ENCODE measurements at places on chromosomes 13 and 19.
A peak's percentile ranks its signal among the peaks of the same experiment; 100 is the strongest.

- DNase-seq, result no peak
Observed at GRCh38 chr19:12802267-12803106, 618 bp downstream of the THSD8 start.

GRCh38 chr13:107421951-107422350, 793.4 kb downstream of the LIG4 start:
- DNase-seq, result no peak

DNA sequence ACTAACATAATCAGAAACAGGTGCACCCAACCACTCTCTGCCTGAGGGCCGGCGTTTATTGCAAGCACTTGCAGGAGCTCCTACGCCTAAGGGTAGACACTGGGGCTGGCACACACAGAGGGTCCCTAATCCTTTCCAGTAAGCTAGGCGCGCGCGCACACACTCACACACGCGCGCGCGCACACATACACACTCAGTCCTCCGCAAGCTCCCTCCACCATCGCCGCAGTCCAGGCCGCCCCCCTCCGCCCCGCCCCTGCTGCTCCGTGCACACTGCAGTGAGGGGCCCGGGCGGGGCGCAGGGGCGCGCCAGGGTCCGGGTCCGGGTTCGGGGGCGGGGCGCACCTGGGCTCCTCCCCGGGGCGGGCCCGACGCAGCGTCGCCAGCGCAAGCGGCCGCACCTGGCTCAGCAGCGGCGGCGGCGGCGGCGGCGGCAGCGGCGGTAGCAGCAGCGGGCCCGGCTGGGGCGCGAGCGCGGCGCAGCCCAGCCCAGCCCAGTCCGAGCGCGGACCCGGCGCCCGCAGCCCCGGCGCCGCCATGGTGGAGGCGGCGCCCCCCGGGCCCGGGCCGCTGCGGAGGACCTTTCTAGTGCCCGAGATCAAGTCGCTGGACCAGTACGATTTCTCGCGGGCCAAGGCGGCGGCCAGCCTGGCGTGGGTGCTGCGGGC, at the start of gene CAMSAP3:
CAMSAP3 (plus strand) TSS at position 398 of the 668 bp plus-strand sequence; CDS start at position 538, 140 bp downstream.
- peak; percentile 9 for DNase-seq

GRCh38 chr19:45717983-45718650, 12.6 kb downstream of the FBXO46 start:
- no peak for DNase-seq

DNA sequence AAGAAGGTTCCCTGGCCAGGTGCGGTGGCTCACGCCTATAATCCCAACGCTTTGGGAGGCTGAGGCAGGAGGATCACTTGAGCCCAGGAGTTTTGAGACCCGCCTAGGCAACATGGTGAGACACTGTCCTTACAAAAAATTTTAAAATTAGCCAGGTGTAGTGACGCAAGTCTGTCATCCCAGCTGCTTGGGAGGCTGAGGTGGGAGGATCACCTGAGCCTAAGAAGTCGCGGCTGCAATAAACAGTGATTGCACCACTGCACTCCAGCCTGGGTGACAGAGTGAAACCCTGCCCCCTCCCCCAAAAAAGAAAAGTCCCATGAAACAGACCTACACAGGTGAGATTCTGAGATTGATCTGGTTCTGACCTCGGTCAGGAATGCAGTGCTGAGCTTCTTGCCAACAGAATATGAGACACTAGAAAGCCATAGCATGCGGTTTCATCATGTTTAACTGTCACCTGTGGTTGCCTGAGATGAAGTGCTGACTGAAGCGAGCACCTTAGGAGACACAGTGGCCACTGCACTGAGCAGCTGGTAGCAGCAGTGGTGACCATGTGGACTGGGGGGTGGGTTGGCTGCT, 2.0 kb upstream of the A1BG start:
- no peak for DNase-seq

DNA sequence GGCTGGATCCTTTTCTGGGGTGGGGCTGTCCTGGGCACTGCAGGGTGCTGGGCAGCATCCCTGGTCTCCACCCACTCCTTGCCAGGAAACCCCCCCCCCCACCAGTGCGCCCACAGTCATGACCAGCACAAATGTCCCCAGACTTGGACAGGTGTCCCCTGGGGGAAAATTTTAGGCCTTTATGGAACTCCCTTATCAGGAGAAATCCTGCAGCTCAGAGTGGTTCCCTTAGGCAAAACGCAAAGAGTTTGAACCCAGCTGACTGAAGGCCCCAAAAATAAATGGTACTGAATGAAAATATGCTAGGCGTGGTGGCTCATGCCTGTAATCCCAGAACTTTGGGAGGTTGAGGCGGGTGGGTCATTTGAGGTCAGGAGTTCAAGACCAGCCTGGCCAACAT, 51.8 kb downstream of the GADD45B start:
- no peak for DNase-seq

GRCh38 chr13:44281252-44282000, 92.2 kb upstream of the SERP2 start:
- DNase-seq, result no peak

GRCh38 chr13:92719868-92720267, 506.7 kb upstream of the GPC6 start:
- no peak for DNase-seq

GRCh38 chr13:36834299-36834698, 15.3 kb downstream of the RFXAP start:
- peak; percentile 5 for DNase-seq

DNA sequence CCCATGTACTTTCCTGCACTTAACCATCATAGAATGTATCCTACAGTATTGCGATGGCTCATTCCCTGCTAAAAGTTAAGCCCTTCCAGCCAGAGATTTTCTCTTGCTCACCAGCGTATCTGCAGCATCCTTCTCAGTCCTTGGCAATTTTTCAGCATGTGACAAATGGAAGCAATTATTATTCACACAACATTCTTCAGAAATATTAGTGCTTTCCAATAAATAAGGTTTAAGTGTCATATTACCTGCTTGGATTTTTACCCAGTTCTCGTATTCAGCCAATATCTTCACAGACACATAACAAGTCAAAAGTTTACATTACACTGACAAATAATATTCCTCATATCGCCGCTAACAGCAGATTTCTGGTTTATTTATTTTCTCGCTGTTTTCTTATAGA, 82.3 kb downstream of the POU4F1 start:
- no peak for DNase-seq

DNA sequence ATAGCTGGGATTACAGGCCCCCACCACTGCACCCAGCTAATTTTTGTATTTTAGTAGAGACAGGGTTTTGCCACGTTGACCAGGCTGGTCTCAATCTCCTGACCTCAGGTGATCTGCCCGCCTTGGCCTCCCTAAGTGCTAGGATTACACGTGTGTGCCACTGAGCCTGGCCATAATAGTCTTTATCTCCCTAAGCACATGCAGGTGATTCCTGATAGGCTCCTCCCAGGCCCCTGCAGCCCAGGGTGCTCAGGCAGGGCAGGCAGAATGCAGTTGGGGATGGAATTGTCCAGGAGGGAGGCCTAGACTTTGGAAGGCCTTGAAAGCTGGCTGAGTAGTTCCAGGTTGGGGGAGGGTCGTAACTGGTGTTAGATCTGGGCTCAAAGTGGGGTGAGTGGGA, 8.5 kb downstream of the ZNF526 start:
- no peak for DNase-seq

DNA sequence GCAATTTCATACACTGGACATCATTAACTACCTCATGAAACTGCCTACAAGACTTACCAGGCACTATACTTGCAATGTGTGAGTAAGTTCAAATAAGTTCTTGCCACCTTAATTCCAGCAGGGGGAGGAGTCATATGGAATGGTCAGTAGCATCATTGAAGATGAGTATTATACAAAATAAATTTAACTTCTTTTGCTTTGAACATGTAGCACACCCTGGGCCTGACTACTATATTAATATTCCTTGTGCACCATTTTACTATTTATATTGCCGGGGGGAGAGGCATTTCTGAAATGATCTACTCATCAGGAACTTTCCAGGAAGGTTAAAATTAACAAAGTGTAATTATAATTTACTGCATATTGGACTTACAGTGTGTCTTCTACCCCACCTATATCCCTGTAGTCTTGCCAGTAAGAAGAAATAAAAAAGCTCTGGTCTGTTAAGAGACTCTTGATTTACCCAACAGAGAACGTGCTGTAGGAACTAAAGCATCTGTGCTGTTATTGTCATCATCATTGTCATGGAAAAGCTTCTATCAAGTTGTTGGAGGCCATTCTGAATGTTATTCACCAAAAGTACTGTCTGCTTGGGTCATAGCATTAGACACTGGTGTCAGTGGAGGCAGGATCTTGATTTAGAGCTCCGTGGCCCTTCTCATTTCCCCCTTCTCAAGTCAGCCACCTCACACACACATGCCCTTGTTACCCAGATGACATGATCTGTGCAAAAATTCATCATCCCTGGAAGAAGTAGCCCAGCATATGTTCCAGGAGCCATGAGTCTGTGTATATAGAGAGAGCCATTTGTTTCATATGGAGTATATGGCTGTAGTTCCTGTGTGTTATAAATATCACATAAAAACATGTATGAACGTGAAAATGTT, 147.1 kb downstream of the MTUS2 start:
- DNase-seq, result no peak

GRCh38 chr13:99439048-99439447, 62.2 kb upstream of the TM9SF2 start:
- DNase-seq, result no peak

GRCh38 chr19:40205760-40206159, 12.4 kb downstream of the TTC9B start:
- DNase-seq, result no peak

DNA sequence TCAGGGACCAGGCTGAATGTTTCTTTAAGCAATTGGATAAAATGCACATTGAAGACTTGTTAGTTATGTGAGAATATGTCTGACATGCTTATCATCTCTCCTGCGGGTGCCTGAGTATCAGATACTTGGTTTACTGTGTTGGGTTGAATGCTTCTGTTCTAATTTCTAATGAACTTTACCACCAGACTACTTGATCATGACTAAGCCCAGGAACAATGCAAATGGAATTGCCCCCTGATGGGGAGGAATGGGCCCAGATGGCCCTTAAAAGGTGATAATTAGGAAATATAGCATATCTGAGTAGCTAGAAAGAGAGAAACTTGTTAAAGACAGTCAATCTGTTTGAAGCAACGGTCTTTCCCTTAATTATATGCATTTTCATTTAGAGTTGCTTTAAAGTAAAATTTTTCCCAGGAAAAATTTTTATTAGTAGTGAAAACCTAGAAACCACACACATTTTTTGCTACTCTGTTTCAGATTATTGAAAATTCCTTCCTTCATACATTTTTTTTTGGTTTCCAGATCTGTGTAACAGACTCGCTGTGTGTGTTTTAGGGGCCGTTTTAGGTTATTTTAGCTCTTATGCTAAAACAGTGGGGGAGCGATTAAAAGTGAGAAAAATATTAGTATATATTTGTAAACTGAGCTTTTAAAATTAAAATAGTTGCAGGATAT, 186.6 kb downstream of the TM9SF2 start:
- DNase-seq, result peak; percentile 53

DNA sequence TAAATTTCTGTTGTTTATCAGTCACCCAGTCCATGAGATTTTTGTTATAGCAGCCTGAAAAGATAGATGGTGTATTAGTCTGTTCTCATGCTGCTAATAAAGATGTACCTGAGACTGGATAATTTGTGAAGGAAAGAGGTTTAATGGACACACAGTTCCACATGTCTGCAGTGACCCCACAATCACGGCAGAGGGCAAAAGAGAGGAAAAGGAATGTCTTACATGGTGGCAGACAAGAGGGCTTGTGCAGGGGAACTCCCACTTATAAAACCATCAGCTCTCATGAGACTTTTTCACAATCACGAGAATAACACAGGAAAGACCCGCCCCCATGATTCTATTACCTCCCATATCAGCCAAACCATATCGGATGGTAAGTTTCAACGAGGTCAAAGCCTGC, 309.2 kb downstream of the LIG4 start:
- DNase-seq, result no peak

GRCh38 chr19:1169921-1170885, 3.9 kb downstream of the SBNO2 start:
- DNase-seq, result peak; percentile 76

- DNase-seq, result no peak
Observed at GRCh38 chr13:58480061-58480460, 848.5 kb downstream of the PCDH17 start.

DNA sequence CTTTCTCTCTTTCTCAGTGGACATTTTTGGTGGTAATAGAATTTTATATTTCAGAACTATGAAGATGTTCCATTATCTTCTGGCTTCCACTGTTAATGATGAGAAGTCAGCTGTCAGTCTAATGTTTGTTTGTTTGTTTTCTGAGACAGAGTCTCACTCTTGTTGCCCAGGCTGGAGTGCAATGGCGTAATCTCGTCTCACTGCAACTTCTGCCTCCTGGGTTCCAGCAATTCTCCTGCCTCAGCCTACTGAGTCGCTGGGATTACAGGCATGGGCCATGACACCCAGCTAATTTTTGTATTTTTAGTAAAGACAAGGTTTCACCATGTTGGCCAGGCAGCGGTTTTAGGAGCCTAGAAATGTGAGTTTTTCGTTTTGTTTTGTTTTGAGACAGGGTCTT, 4.7 kb downstream of the ZNF317 start:
- peak; percentile 9 for DNase-seq

DNA sequence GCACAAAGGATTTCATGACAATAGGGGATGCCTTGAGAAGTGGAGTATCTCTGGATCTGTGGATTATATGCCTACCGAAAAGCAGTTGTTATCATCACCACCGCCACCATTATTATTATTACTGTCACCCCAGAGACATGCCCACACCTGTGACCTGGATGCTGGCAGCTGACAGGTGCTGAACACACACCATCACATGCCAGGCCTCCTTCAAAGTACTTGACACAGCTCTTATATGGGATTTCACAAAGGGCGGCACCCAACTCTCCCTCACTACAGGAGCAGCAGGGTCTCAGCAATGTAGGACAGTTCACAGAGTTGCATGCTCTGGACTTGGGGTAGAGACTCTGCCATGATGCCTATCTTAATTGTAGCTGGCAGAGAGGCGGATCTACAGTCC, 5.6 kb upstream of the GPR42 start:
- no peak for DNase-seq

DNA sequence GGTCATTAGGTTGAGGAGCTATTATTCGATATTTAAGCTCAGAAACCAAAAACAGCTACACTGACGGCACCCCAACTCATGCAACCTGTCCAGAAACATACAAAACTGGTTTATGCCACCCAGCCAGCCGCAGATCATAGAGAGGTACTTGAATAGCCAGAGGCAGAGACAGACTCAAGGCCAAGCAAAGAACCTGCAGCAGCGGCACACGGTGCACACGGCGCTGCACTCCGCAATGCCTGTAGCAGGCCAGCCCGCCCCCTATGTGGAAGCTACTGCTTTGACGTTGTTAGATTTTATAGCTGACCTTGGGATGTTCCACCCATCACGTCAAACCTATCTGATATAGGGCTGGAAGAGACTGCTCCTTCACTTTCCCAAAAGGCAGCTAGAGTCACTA, 11.9 kb upstream of the DHRS12 start:
- no peak for DNase-seq

All from EH (cell line).